Stimulated activated CD4-positive, alpha-beta T cell treated with anti-CD3 and anti-CD28 coated beads, Interleukin-15, amount 100 ng/mL, for 24 hours (primary cell): ENCODE measurements at places on chromosomes 3 and 15.
A peak's percentile ranks its signal among the peaks of the same experiment; 100 is the strongest.

- no peak for DNase-seq
Observed at GRCh38 chr3:146712806-146713205, 107.7 kb upstream of the PLSCR5 start.

DNA sequence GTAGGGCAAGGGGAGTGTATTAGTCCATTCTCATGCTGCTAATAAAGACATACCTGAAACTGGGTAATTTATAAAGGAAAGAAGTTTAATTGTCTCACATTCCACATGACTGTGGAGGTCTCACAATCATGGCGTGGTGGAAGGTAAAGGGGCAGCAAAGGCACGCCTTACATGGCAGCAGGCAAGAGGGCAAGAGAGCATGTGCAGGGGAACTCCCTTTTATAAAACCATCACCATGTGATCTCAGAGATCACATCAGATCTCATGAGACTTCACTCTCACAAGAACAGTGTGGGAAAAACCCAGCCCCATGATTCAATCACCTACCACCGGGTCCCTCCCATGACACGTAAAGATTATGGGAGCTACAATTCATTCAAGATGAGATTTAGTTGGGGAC lies 41.4 kb downstream of the SUMF1 start:
- peak; percentile 54 for DNase-seq

DNA sequence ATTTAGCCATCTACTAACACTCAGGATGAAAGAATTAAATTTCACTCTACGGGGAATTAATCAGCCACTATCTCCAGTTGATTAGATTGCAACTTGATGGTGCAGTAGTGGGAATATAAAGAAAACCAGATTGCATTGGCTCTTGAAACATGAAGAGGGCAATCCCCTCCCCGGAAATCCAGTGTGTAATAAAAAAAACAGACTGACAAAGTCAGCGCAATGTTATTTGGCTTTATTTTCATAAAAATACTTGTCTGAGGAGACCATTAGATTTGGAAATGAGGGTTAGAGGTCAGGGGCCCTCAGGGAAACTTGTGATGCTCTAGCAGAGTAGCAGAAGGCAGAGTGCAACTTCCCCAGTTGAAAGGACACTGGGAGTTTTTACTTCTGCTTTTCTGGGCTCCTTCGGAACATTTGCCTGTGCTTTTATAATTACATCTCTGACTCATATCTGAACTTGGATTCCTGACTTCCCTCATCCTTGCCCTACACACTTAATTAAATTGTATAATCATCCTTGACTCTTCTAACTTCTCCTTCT lies 326.8 kb downstream of the TUSC7 start:
- no peak for DNase-seq

- DNase-seq, result no peak
Observed at GRCh38 chr3:55682461-55682860, 195.4 kb upstream of the WNT5A start.

GRCh38 chr3:45832699-45833098 lies 9.2 kb downstream of the LZTFL1 start:
- DNase-seq, result no peak
